Activated CD4-positive, alpha-beta T cell treated with anti-CD3 and anti-CD28 coated beads for 36 hours (primary cell): ENCODE measurements at places on chromosomes 3 and 15. TPM values are rescaled to one million over a fixed set of nuclear protein-coding genes. Genes with fewer than 3 reads are reported as not detected.
A peak's percentile ranks its signal among the peaks of the same experiment; 100 is the strongest.

- H3K4me3 ChIP-seq = no peak overlapping the region
- H3K36me3 ChIP-seq = no peaks in the 10 kb centered on the region
- H3K4me1 ChIP-seq = no peaks in the 10 kb centered on the region
- DNase-seq = peak; percentile 43
Observed at GRCh38 chr3:56251343-56251945, 216.8 kb downstream of the ERC2 start.

- no peak for DNase-seq
- H3K4me1 ChIP-seq = no peaks in the 10 kb centered on the region
- H3K27ac ChIP-seq = no peak overlapping the region
- H3K36me3 ChIP-seq = no peaks in the 10 kb centered on the region
Observed at GRCh38 chr3:169034401-169034800, 629.1 kb downstream of the MECOM start.

DNA sequence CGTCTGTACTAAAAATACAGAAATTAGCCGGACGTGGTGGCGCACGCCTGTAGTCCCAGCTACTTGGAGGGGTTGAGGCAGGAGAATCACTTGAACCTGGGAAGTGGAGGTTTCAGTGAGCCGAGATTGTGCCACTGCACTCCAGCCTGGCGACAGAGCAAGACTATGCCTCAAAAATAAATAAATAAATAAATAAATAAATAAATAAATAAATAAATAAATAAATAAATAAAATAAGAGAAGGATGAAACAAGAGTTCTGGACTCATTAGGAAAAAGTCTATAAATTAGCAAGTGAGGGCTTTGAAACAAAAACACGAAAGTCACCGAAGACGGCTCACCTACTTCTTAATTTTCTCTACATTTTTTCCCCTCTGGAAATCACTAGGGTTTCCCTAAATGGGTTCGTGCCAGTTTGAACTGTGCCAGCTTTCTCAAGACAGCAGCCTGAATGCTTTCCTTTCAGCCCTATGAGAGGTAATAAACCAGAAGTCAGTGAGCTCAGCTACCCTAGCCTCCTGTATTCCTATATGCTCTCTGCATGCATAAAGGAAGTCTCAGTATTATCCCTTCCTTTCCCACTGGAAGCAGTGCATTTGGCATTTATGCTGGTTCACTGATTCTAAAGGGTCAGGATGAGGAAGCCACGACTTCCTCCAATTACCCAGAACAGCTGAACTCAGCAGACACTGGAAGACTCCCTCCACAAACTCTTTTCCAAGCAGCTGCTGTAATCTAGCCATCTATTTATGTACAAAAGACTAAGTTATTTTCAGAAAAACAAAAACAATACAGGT lies 266.9 kb downstream of the ZBBX start:
- H3K4me1 ChIP-seq = no peaks in the 10 kb centered on the region
- no peaks in the 10 kb centered on the region for H3K36me3 ChIP-seq
- no peaks in the 10 kb centered on the region for H3K27me3 ChIP-seq
- no peak overlapping the region for H3K4me3 ChIP-seq
- no peak for DNase-seq
- no peak overlapping the region for H3K27ac ChIP-seq

ATP13A5 gene
- not detected for total RNA-seq

GRCh38 chr15:32641517-32642059 lies at the start of gene SCG5:
Gene SCG5 (plus strand): TSS chr15:32641710. CDS start chr15:32643593, 1,883 bp downstream.
- H3K4me1 ChIP-seq = no peaks in the 10 kb centered on the region
- H3K27me3 ChIP-seq = no peaks in the 10 kb centered on the region
